ENCODE measurements at places on chromosomes 7 and 10. TPM values are rescaled to one million over a fixed set of nuclear protein-coding genes. Genes with fewer than 3 reads are reported as not detected.

DNA sequence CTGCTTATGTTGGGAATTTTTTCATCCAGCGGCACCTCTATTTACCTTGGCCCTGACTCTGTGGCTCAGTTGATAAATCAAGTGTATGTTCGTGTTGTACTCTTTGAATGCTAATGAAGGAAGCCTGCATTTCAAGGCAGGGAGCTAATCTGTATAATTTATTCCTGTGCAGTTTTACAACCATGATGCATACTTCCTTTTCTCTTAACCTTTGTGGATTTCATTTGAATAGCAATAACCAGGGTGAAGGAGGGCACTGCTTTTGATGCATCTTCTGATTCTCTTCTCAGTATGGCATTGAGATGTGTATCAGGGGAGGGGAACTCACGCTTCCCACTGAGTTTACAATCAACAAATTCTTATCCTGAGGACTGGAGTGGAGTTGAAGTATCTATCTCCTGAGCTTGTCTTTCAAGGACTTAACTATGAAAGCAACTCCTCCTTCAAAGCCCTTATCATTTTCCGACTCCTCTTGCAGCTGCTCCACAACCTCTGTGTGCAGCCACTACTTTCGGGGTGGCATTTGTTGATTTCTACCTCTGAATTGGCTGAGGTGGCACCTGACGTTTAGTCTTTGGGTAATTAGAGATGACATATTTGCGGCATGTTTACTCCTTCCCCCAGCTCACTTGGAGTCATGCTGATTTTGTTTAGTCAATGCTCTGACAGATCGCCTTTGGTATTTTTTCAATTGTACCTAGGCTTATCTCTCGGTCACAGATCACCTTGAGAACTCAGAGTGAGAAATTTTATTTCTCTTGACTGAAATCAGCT is 275.2 kb downstream of the PHTF2 start:
- no peak for DNase-seq

GRCh38 chr7:112042631-112043030 is 163.6 kb downstream of the DOCK4 start:
- no peak for DNase-seq

GRCh38 chr7:64998865-64999164 is 7.7 kb downstream of the ERV3-1 start:
- no peak for DNase-seq

GRCh38 chr7:148983200-148984146 is 44.8 kb downstream of the PDIA4 start:
- DNase-seq: no peak

TEX47 gene
- not detected for total RNA-seq

ATOH7 gene
- total RNA-seq: 0.38 TPM
